HepG2 (cell line): ENCODE measurements at places on chromosomes 11 and 22.
A peak's percentile ranks its signal among the peaks of the same experiment; 100 is the strongest.

DNA sequence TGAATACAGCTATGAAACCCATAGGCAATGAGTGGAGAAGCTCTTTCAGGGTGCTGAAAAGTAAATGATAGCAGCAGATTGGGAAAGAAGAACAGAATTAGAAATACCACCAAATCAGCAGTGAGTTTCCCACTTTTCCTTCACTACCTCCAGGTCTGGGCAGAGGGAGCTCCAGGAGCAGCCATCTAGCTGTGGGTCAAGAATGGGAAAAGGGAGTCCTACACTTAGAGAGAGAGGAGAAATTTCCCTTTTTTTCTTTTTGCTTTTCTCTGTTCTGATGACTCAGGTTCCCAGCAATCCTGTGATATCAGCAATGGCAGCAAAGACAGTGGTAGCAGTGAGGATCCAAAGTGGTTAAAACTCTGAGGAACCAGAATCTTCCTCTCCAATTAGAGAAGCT, 263.9 kb downstream of the NXPE2 start:
- H3K36me3 ChIP-seq = no peaks in the 10 kb centered on the region
- H3K4me1 ChIP-seq = no peaks in the 10 kb centered on the region
- no peak overlapping the region for H3K4me3 ChIP-seq
- DNase-seq = no peak
- peaks cover 6% of the 10 kb centered on the region; the same call in 1 of the 3 replicates for H3K27me3 ChIP-seq

DNA sequence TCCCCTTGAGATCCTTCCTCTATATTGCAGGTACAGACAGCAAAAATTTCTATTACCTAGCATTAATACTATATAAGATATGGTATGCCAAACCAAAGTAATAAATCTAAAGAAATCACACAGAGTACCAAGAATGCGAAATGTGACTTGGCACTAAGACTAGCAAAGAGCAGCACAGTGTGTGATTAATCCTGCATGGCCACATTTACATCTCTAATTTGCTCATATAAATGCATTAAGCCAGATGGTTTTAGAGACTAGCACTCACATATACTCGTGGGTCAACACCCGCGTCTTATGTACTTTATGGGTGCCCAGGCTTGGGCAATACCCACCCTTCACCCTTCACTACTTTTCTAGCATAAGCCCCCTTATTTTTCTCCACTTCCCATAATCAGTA, 213.2 kb downstream of the TTC28 start:
- H3K4me1 ChIP-seq = no peaks in the 10 kb centered on the region
- no peaks in the 10 kb centered on the region for H3K36me3 ChIP-seq
- no peak overlapping the region for H3K27ac ChIP-seq
- no peak for DNase-seq
- no peak overlapping the region for H3K4me3 ChIP-seq

DNA sequence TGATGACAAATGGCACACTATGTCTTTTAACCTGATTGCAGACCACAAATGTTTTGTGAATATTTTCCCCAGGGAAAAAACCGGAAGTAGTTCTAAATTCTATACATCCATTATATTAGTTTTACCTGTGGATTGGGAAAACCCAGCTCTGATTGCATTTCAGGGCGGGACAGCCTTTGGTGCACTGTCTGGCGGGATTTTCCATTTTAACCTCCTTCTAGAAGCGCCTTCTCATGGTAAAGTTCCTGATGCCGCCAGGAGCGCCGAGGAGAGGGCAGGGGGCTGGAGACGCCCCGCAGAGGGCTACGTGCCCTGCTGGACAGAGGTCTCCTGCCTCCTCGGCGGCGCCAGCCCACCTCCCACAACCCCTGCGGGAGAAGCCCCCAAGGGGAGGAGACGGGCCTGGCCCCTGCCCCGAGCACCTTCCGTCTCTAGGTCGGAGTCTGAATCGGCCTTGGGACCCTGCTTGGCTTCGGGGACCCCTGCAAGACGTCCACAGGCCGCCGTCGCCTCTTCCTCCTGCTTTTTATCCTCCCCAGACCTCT, 1.2 kb upstream of the P2RX6 start:
- DNase-seq = no peak
- H3K27me3 ChIP-seq = no peaks in the 10 kb centered on the region
- peak overlapping the region; percentile 67; the same call in 1 of the 2 replicates for H3K4me3 ChIP-seq
- no peak overlapping the region for H3K27ac ChIP-seq
- H3K36me3 ChIP-seq = no peaks in the 10 kb centered on the region

DNA sequence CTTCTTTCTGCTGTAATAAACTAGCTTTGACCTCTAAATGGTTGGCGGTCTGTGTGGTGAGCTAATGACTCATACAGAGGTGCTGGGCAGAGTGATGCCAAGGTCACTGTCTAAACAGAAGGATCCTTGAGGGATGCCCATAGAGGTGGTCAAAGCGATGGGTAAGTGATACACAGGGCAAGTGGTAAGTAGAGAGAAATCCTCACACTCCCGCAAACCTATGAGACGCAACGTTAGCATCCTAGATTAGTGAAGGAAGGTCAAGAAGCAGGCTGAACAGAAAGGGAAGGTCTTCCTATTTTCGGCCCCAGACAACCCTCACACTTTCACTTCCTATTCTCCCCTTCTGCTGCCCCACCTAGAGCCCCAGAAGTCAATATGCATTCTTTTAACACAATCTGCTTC, 65.6 kb upstream of the SESN3 start:
- H3K27ac ChIP-seq = no peak overlapping the region
- no peak for DNase-seq
- no peak overlapping the region for H3K4me3 ChIP-seq
- no peaks in the 10 kb centered on the region for H3K4me1 ChIP-seq
- no peaks in the 10 kb centered on the region for H3K36me3 ChIP-seq

DNA sequence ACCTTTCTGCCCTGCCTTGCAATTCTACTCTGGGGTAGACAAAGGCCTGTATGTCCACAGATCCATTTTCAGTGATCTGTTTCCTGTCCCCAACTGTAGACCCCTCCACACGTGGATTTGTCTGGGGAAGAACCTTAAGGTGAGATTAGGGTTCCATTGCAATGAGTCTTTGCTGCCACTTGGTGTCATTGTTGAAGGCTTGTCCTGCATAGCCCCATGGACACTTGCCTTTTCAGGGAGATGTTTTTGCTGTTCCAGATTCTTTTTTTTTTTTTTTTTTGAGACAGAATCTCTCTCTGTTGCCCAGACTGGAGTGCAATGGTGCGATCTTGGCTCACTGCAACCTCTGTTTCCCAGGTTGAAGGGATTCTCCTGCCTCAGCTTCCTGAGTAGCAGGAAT, 21.8 kb downstream of the SERPING1 start:
- H3K27ac ChIP-seq = no peak overlapping the region
- no peaks in the 10 kb centered on the region for H3K36me3 ChIP-seq
- H3K27me3 ChIP-seq = no peaks in the 10 kb centered on the region
- no peak overlapping the region for H3K4me3 ChIP-seq

- H3K36me3 ChIP-seq = no peaks in the 10 kb centered on the region
- no peak overlapping the region for H3K4me3 ChIP-seq
- no peak for DNase-seq
- H3K27me3 ChIP-seq = no peaks in the 10 kb centered on the region
Observed at GRCh38 chr11:58485961-58486360, 21.9 kb downstream of the OR5B21 start.

DNA sequence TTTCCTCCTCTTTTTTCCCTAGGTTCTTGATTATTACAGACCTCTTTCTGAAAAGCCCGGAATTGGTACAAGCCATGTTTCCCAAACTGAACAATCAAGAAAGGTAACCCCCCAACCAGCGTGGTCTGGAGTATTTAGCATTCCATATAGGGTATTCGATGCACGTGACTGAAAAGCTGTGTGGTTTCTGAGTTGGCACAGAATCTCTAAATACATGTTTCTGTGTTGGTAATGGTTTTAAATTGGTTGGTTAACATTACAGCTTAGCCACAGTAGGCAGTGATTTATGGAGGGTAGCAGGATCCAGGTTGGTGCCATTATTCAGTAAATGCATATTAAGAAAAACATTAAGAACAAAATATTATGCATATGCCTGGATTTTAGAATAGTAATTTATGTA, 46.8 kb downstream of the ATXN10 start:
- DNase-seq = no peak
- no peak overlapping the region for H3K27ac ChIP-seq
- no peak overlapping the region for H3K4me3 ChIP-seq
- H3K27me3 ChIP-seq = no peaks in the 10 kb centered on the region
- no peaks in the 10 kb centered on the region for H3K4me1 ChIP-seq

DNA sequence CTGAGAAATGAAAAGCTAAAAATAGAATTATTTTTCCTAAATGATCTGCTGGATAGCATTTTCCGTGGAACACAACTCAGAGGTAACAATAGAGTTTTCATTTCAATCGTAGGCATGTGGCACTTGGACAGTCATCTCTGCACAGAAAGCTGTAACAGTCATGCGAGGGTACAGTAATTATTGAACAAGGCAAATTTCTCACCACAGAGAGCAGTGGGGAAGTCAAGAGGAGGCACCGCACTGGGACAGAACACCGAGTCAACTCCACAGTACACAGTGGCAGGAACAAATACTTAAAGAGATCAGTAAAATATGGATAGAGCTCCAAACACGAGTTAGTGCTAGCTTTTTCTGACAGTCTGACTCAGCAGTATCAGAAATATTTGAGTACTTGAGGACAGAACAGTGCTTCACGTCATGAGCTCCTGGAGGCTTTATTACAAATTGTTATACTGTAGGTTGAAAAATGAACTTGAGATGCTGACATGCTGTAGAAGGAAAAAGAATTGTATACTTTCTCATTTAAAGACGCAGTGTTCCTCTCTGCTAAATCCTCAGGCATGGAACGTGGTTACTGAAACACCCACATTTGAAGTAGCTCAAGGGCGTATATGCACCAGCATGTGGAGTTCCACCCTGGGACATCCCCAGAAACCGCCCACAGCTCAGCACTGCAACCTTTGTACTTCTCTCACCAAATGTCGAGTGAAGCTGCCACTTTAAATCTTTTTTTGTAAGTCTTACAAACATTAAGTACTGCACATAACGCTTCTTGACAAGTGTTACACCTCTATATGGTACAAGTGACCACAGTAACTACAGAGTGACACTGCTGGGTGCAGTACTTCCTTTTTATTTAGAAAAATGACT, 27.4 kb upstream of the YPEL1 start:
- DNase-seq = no peak
- H3K27me3 ChIP-seq = no peaks in the 10 kb centered on the region
- no peaks in the 10 kb centered on the region for H3K4me1 ChIP-seq
- H3K4me3 ChIP-seq = no peak overlapping the region
- H3K27ac ChIP-seq = no peak overlapping the region

- no peaks in the 10 kb centered on the region for H3K36me3 ChIP-seq
- H3K27ac ChIP-seq = no peak overlapping the region
- H3K4me3 ChIP-seq = no peak overlapping the region
- H3K4me1 ChIP-seq = no peaks in the 10 kb centered on the region
Observed at GRCh38 chr11:60310407-60310998, 16.6 kb upstream of the MS4A6E start.
